Right forelimb (tissue), 1 donor: ENCODE measurements at places on chromosomes 4 and X.
A peak's percentile ranks its signal among the peaks of the same experiment; 100 is the strongest.

DNA sequence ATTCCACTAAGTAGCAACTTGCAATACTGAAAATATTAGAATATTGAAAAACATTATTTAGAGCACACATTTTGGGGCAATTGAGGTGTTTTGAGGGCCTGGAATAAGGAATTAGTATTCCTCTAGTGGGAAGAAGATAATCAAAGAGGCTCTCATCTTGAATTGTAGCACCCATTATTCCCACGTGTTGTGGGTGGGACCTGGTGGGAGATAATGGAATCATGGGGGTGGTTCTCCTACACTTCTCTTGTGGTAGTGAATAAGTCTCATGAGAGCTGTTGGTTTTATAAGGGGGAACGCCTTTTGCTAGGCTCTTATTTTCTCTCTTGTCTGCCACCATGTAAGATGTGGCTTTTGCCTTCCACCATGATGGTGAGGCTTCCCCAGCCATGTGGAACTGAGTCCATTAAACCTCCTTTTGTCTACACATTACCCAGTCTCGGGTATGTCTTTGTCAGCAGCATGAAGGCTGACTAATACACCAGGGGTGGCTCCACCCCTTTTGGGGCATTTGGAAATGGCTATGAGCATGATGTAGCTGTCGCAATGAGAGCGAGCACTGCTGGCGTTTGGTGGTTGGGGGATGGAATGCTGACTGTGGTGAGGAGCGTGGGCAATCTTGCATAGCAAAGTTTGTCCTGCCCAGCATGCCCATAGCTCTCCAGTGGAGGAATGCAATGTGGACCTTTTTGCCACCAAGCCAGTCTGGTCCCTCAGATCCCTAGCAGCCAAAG, 308.2 kb downstream of the FRMPD4 start:
- no peak for DNase-seq

GRCh38 chrX:33840176-33840575, 291.9 kb downstream of the FAM47A start:
- no peak for DNase-seq

- no peak for DNase-seq
These were observed 97.5 kb upstream of the STX18 start for GRCh38 chr4:4639370-4639769.

DNA sequence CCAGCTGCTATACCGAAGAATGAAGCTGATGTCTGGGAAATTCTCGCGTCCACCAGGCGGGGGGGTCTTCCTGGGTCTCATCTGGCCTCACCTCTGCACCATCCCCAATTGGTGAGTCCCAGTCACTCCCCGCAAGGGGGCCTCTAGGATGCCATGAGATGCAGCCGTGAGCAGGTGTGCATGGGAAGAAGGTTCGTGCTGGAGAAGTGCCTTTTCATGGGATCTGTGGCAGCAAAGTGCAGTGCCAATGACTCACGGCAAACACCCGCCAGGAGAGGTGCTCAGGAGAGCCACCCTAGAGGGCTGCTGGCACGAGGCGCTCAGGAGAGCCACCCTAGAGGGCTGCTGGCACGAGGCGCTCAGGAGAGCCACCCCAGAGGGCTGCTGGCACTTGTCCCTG, 55.1 kb downstream of the CPZ start:
- DNase-seq, result peak; percentile 19

- no peak for DNase-seq
These were observed 83.8 kb downstream of the HS3ST1 start for GRCh38 chr4:11344916-11345315.

GRCh38 chr4:111334361-111334760, 711.5 kb upstream of the PITX2 start:
- DNase-seq, result no peak

GRCh38 chrX:66053414-66053813, 13.5 kb upstream of the VSIG4 start:
- DNase-seq, result no peak

- DNase-seq, result no peak
These were observed 56.5 kb upstream of the ACSL1 start for GRCh38 chr4:184882276-184882675.

GRCh38 chrX:71540801-71541200, 7.9 kb downstream of the OGT start:
- no peak for DNase-seq

- no peak for DNase-seq
These were observed 92.4 kb downstream of the ATRX start for GRCh38 chrX:77693594-77693993.

DNA sequence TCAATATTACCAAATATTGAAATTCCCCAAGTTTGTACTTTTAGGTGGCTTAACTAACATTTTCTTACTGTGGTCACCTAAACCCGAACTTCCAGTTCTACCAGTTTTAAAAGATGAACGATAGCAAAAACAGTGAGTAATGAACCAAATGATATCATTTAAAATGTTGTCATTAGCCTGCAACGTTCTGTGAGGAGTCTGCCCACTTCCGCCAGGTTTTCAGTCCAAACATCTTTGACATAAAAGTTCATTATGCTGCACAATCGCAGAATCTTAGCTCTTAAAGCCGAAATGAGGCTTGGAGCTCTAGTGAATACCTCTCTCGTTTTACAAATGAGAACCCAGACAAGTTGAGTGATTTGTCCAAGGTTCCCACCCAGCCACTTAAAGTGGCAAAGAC, 762 bp downstream of the PIGA start:
- DNase-seq, result no peak

DNA sequence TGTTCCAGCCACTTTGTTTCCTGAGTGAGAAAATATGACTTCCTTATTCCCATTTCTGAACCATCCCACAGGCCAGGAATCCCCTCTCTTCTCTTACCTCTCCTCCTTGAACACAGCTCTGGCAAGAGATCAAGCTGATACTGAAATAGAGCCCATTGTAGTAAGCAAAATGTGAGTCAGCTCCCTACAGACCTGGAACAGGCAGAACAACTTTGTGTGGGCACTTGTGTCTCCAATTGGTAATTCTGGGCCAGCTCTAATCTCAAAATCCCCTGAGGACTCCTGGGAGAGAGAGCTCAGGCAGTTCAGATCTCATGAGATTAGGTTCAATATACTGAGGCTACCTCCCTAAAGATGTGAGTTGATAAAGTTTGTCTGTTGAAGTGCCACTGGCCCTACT, 213.5 kb downstream of the GUCY2F start:
- no peak for DNase-seq

GRCh38 chrX:136194536-136194935, 47.2 kb downstream of the FHL1 start:
- DNase-seq, result no peak

GRCh38 chrX:9249051-9249846, 215.3 kb upstream of the FAM9B start:
- DNase-seq, result no peak

DNA sequence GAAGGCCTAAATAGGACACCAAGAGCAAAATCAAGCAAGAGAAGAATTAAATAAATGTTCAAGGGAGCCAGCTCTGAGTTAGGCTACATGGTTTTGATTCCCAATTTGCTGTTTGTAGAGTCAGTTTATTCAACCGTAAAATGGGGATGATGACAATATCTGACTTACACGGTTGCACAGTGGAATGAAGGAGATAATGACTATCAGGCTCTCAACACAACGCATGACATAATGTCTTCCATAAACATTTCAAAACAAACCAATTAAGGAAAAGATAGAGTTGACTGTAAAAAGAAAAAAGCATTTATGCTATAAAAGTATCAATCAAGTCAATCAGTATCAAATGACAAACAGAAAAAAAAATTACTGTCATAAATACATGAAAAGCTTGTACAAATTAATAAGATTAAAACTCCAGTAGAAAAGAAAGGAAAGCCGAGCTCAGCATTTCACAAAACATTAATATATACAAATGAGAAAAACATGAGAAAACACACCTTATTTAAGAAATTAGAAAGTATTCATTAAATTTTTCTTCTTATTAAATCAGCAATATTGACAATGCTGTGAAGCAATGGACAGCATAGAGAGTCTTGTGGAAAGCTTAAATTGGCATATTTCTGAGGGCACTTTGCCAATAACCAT, 179.0 kb downstream of the SCFD2 start:
- DNase-seq, result no peak

DNA sequence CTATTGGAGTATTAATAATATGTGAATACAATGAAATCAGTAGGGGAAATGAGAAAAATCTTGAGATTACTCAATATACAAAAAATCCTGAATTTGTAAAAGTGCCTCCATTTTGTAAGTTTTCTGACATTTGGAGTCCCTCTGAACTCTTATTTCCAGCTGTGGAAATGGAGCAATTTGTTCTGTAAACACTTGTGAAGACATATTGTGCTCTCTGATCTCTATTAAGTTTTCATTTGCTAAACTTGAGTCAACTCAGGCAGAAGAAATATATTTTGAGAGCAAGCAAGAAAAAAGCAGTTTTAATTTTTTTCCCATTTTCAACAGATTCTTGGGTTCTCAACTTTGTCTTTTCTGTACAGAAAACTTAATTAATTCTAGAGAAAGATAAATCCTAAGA, 51.4 kb upstream of the PCDH18 start:
- DNase-seq, result no peak

DNA sequence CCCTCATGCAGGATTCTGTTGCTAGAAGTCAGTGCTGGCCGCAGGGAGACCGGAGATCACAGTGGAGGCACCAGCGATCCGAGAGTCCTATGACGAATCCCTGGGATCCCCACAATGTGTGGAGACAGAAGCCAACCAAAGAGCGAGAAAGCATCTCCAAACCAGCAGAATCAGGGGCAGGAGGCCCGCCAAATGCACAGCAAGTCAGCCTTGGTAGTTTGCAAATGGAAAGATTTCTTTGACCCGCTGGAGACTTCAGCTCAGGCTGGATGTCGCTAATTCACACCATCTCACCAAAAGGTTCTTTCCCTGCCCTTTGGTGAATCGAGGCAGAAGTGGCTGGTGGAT, 505 bp upstream of the PKD2 start:
- DNase-seq, result no peak

- no peak for DNase-seq
These were observed 664 bp downstream of the MED12 start for GRCh38 chrX:71118985-71119535.

GRCh38 chr4:105150503-105150902, 3.8 kb downstream of the TET2 start:
- no peak for DNase-seq

- no peak for DNase-seq
These were observed 25.1 kb upstream of the TCEAL4 start for GRCh38 chrX:103560256-103560655.

DNA sequence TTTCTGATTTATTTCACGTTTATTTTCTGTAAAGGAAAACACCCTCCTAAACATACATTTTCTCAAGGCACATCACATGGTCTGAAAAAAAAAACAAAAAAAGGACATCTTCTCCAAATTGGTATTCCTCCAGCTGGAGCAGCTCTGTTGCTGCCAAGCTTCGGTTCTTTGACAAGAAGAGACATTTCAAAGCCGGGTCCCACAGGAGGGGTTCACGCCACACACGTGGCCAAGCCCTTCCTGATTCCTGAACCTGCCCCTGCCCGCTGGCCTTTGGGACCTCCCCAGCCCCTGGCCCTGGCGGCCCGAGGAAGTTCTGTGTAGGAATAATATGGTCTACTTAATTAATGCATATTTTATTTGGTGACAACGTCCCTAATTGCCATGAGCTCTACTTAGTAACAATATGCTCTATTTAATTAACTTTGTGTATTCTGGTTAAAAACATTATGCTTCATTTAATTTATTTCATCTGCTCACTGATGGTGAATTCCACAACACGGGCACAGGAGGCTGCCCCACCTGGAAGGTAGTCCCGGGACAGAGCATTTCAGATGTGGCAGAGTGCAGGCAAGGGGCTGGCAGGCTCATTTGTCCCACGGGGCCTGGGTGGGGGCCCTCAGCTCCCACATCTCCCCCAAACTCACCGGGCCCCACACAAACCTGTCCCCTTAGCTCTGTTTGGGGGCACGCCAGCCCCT, 5.4 kb upstream of the RGS12 start:
- DNase-seq, result peak; percentile 44

GRCh38 chr4:188061083-188061482, 48.3 kb downstream of the TRIML2 start:
- no peak for DNase-seq

GRCh38 chr4:24777536-24778463, 17.6 kb upstream of the SOD3 start:
- no peak for DNase-seq

DNA sequence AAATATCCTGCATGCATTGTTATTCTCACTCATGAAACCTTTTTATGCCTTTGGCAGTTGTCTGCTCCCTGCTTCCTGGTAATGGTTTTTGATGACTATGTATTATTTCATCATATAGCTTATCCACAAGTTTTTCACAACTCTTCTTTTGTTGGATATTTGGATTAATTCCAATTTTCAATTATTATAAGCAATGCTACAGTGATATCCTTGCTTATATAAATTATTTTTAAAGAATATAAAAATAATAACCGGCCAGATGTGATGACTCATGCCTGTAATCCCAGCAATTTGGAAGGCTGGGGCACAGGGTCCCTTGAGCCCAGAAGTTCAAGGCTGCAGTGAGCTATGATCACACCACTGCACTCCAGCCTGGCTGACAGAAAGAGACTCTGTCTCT, 47.0 kb downstream of the ASIC5 start:
- no peak for DNase-seq
